ENCODE measurements at places on chromosomes 16 and 17. TPM values are rescaled to one million over a fixed set of nuclear protein-coding genes. Genes with fewer than 3 reads are reported as not detected.

The NOMO2 gene
- 77.3 TPM for total RNA-seq

The C1QL1 gene
- not detected for total RNA-seq

The PLEKHG4 gene
- 23.4 TPM for total RNA-seq

The MT4 gene
- total RNA-seq = not detected

The KRT9 gene
- not detected for total RNA-seq

The GAS2L2 gene
- total RNA-seq = 0.54 TPM

The FAM83G gene
- total RNA-seq = 12.1 TPM

The GNAO1 gene
- under 0.01 TPM for total RNA-seq

The DLG4 gene
- 26.9 TPM for total RNA-seq

The CES1 gene
- total RNA-seq = under 0.01 TPM

The FBXW10B gene
- total RNA-seq = not detected

The RNF43 gene
- 0.54 TPM for total RNA-seq

The SULT1A1 gene
- total RNA-seq = 24.0 TPM

DNA sequence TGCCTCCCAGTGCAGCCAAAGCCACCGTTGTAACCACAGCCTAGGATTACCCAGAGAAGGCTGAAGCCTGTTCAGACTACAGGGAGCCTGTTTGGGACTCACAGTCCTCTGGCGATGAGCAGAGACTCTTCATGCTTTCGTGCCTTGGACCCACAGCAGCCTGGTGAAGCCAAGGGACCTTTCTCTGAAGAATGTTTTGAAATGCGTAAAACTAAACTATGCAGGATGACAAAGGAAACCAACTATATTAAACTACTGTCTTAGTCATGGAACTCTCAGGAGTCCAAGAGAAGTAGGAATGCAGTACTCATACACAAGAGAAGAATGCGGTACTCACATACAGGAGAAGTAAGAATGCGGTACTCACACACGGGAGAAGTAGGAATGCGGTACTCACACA, 20.9 kb downstream of the ABR start:
- DNase-seq = no peak

DNA sequence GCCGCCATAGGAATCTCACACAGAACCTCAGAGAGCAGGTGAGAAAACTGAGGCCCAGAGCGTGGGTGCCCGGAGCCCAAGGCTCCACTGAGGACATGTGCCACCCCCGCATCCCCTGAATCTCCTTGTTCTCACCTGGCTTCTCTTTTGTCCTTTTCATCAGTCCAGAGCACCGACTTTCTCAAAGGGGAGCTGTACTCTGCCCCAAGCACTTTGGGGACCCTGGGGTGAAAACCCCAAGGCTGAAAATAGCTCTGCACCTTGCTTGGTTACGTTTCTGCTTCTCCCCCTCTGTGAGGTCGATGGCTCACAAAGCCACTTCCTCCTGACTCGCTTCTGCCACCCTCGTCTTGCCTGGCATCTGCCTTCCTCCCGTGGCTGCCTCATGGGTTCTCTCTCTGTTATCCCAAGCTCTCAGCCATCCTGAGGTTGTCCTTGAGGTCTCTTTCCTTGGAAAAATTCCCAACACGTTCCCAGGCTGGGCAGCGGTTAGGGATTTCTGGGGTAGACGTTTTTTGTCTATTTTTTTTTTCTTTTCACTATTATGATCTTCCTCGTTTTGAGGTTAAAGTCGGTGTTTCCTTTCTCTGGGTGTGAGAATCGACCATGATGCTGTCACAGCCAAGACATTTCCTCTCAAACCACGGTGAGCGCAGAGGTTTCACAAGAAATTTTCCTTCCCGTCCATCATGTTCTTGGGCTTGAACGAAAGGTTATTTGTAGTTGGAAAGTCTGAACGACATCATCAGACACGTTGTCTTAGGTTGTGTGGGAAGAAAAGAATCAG, 37.2 kb downstream of the IRF8 start:
- peak; percentile 39 for DNase-seq

- DNase-seq = no peak
These were observed 19.9 kb downstream of the PSME3IP1 start for GRCh38 chr16:57165938-57166337.

DNA sequence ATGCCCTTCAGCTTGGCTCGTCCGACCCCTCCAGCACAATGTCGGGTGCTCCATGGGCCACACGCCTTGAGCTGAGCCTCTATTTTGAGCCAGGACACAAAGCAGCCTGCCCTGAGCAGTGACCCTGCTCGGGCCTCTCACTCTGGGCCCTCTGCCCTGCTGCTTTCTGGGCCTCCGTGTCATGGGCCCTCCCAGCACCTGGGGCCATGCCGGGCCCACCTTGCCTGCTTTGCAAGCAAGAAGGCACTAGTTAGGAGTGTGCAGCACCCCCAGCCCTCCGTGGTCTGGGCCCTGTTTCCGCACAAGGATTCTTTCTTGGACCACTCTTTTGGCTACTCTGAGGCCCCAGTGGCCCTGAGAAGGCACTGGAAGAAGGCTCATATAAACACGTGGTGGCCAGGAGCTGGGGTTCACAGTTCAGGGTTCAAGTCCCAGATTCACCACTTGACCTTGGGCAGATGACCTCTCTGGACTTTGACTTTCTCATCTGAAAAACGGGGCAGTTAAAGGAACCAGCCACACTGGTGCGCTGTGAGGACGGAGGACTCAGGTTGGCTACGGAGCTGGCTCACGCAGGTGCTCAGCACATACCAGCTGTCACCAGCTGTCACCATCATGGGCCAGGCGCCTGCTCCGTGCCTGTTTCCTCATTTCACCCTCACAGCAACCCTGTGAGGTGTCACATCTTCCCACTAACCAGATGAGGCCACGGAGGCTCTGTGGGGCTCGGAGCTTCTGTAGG, 166.0 kb upstream of the GSE1 start:
- peak; percentile 62 for DNase-seq

- DNase-seq = no peak
These were observed 129.4 kb downstream of the ZNF778 start for GRCh38 chr16:89346869-89347268.

GRCh38 chr17:64016231-64016784, 4.1 kb downstream of the ICAM2 start:
- DNase-seq = no peak

- no peak for DNase-seq
These were observed 619 bp downstream of the NAT9 start for GRCh38 chr17:74775409-74776043.

DNA sequence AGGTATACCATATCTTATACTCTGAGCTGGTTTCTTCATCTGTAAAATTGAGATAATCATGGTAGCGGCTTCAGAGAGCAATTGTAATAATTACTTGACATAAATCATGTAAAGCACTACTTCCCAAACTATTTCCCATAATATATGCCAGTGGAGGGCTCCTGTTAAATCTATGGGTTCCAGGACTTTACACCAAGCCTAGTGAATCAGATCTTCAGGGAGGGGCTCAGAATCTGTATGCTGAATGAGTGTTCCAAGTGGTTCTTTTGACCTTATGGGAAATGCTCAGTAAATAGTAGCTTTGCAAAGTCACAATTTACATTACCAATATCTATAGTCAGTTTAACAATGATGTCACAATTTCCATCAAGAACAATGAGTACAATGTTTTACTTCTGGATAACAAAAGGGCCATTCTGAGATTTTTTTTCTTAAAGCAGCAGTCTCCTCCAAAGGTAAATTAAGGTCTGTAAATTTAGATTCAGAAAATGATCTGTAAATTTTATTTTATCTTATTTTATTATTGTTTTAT, 50.9 kb upstream of the NLK start:
- DNase-seq = no peak

DNA sequence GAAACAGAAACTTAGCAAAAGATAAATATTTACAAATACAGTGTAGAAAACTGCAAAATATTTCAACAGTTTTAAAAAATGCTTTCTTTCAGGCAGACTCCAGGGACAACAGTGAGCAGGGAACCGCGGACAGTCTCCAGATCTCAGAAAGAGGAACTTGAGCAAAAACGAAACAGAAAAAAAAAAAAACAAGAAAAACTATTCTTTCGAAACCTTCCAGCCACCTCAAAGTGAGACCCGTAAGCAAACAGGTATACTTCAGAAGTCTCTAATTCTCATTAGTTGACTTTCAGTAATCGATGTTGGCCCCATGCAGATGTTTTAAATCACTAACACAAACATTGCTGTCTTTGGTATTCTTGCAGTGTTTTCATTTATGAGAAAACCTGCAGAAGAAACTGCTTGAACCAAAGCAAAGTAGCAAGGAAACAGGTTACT, 15.7 kb upstream of the CCL1 start:
- peak; percentile 85 for DNase-seq
